ENCODE measurements at places on chromosomes 7 and 10.

DNA sequence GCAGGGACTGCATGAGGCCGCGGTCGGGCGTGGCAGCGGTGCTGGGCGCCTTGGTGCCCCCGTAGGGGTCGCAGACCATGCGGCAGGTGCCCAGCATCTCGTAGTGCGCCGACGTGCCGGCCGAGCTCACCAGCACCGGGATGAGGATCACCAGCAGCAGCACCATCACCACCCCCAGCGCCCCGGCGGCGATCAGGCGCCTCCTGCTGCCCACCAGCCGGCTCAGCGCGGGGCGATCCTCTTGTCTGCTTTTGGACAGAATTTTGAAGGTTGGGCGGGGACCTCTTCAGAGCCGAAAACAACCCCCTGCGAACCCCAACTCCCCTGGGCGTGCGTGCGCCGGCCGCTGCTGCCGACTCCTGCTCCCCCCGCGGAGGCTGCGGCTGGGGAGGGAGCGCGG lies 779 bp downstream of the C1QL3 start:
- peak; percentile 60 for DNase-seq

GRCh38 chr10:71494980-71495381 lies 98.3 kb downstream of the CDH23 start:
- DNase-seq: no peak

- DNase-seq: no peak
Measured at GRCh38 chr7:157527686-157528085, 190.9 kb downstream of the DNAJB6 start.

DNA sequence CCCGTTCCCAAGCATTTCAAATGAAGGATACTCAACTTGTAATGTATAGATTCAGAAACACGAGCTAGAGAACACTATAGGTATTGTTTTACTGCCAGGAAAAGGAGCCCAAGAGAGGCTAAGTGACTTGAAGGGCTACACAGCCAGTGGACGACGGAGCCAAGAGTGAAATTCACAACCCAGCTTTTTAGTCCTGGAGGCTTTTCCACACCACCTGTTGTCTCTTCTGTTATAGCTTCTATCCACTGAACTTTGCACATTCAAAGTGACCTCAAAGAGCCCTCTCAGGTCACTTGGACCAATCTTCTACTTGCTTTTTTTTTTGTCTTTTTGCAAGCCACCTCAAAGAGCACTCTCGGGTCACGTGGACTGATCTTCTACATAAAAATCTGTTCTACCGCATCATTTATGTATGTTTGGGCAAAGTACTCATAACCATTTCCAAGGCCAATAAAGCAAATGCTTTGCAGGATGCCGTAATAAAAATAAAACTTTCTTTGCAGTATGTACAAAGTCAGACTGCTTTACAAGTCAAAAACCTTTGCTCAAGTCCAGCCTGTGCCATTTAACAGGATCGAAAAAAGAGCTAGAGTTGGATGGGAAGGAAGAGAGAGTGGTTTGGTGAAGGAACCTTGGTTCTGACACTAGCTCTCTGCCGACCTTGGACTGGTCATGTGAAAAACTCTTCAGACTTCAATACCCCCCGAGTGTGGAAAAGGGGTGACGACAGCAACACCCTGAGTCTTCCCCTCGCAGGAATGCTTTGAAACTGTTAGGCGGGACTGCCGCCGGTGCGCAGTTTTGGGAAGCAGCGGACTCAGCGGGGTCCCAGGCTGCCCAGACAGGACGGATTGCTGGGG lies 821 bp downstream of the SLC35B4 start:
- DNase-seq: no peak

GRCh38 chr10:86536294-86536861 lies 14.8 kb upstream of the WAPL start:
- DNase-seq: peak; percentile 68

DNA sequence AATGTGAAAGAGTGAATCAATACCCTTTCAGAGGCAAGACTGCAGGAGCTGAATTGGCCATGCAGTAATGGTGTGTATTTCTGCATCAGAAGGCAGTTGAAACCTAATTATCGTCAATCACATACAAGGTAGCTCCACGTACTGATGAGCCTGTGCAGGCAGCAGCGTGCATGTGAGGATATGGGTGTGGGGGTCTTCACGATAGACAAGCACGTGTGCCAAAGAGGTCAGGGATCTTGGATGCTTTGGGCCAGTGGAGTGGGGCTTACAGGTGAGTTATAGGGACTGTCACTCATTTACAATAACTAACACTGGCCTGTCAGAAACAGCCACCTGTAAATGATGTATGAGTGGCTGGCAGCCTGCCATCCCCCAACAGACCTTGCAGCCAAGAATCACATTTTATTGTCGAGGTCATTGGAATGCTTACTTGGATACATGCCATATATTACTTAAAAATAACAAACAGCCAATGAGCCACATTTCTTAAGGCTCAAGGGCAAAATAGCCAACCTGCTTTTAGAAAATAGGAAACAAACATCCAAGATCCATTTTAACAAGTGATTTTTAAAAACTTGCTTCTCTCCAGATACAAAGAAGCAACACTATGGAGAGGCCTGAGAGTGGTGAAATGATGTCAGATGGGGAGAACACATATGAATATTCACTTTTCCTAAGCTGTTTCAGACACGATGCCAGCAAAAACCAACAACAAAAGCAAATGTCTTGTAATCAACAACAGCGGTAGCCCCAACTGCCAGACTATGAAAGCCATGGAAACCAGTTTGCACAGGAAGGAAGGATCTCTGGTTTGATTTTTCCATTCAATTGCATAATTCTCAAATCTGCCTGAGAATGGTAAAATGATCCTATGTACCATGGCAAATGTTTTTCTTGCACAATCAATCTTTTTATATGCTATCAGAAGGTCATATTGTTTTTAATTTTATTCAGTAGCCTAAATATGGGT lies 210.7 kb downstream of the SKAP2 start:
- DNase-seq: no peak

DNA sequence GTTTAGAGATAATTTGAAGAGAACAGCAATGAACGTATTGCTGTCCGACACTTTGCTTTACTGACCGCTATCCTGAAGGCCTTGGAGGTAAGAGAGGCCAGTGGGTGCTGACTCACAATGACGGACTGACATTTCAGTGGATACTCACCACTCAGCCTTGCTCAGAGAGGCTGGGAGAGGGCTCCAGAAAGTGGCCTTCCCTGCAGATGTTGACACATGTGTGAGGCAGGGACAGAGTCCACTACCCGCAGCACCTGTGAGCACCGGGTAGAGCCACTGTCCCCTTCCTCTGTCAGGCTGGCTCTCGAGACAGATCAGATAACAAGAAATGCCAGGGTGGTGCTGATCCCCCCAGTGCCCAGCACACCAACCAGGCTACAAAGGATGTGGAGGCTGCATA lies 75.0 kb downstream of the GPR26 start:
- no peak for DNase-seq
